Muscle of back (tissue), 13 donors: ENCODE measurements at places on chromosomes 11 and 22.

GRCh38 chr11:17894929-17895658, 117.8 kb downstream of the SERGEF start:
- peak; percentile 38 for DNase-seq

GRCh38 chr11:44698252-44698912, 28.4 kb upstream of the TSPAN18 start:
- DNase-seq: no peak

DNA sequence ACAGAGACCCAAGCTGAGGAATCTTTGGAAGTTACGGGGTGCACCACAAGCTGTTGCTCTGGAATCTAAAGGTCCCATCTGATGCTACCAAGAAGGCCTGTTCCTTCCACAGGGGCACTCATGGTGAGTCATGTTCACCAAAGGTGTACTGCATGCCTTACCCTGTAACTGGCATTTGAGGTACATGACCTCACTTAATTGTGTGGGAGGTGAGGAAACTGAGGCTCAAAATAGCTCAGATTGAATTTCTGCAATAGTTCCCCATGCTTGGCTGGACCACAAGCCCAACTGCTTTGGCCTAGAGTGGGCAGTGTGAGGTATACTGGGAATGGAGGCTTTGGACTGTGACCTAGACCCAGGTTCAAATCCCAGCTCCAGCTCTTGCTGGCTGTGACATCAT, 8.2 kb downstream of the MTFP1 start:
- no peak for DNase-seq

DNA sequence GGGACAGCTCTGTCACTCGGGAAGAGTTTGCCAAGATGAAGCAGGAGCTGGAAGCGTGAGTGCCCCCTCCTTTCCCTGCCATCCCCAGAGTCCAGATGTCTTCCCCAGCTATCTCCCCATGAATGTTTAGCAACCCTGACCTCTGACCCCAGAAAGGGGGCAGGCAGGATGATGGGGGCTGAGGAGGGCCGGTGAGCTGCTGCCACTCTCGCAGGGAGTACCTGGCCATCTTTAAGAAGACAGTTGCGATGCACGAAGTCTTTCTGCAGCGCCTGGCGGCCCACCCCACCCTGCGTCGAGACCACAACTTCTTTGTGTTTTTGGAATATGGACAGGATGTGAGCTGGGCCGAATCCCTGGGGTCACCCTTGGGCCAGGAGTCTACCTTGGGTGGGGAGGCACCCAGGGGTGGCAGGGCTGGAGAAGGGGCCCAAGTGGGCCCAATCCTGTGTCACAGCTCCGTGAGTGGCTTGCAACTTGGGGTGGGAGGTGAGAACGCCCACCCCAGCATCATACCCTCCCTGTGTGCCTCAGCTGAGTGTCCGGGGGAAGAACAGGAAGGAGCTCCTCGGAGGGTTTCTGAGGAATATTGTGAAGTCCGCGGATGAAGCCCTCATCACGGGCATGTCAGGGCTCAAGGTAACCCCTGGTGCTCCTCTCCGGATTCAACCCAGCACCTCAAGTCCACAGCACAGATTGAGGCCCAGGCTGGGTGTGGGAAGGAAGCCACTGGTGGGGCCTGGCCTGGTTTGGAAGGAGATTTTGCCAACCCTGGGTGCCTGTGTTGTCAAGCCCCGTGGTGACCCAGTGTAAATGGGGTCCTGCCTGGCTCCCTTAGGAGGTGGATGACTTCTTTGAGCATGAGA, 7.5 kb downstream of the CFL1 start:
- no peak for DNase-seq

- no peak for DNase-seq
Measured at GRCh38 chr22:44438481-44439131, 59.4 kb downstream of the RTL6 start.

DNA sequence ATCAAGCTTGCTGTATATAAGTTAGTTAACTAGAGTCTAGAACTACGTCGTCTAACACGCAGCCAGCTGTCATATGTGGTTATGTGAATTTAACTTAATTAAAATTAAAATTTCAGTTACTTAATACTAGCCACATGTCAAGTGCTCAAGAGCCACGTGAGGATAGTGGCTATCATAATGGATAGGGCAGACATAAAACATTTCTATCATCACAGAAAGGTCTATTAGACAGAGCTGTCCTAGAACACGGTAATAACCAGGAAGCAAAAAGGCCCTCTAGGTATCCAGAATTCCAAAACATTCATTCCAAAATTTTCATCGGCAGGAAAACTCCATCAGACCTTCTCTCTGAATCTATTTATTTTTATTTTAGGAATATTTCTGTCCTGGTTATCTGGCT, 123.9 kb downstream of the RBFOX2 start:
- DNase-seq: no peak

DNA sequence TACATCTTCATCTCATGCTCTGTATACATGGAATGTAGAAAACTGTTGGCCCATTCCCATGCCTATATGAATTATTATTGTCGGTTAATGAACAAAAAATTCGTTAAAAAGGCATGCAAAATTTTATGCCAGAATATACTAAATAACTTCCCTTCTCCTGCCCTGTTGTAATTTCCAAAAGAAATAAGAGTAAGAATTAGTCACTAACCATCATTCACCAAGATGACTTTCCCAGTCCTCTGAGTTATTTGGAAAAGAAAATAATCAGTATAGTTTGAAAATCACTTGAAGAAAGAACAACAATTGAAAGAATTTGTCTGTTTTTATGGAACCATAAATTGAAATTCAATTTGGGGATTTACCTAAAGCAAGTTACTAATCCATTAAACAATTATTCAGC, 1149.1 kb upstream of the RAG2 start:
- no peak for DNase-seq

DNA sequence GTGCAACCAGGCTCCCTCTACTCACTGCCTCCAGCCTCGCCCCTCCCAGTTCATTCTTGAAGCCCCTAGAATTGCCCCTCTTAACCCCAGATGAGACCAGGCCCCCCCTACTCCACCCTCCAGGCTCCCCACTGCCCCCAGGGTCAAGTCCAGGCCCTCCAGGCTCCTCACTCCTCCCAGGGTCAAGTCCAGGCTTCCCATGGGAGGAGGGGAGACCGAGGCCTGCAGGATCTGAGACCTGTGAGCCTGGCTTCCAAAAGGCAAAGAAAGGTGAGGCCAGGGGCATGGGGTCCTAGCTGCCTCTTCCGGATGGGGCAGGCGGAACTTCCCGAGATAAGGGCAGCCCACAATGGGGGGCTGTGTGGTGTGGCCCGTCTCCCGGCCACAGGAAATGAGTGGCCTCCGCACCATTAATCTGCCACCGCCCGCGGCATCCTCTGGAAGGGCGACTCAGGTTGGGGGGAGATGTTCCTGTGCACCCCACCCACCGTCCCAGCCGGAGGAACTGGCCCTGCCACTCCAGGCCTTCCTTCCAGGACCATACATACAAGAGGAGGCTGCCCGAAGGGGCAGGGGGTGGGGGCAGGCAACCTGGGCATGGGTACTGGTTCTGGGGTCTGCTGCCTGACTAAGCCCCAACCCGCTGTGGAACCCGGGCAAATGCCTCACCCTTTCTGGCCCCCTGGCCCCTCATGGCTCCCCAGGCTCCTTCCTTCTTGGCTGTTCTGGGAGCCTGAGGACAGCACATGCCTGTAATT, 35.1 kb upstream of the WNT11 start:
- no peak for DNase-seq

DNA sequence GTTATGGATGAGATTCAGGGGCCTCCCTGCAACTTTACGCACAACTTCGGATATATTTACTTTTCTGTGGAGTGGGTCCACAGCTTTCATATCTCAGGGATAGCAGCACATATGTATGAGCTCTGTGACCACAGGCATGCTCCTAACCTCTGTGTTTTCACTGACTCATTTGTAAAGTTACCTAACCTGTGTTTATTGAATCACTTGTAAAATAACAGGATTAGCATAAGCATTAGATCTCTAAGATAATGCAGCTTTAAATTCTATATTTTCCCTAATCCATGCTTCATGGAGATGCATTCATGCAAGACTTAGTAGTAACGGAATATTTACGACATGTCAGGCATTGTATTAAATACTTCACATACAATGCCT, 47.9 kb upstream of the DDI1 start:
- DNase-seq: no peak

GRCh38 chr11:32479291-32479690, 44.0 kb upstream of the WT1 start:
- DNase-seq: no peak

- no peak for DNase-seq
Measured at GRCh38 chr11:27237643-27238042, 125.4 kb downstream of the CCDC34 start.

- DNase-seq: no peak
Measured at GRCh38 chr22:33477120-33478111, 419.2 kb upstream of the SYN3 start.

DNA sequence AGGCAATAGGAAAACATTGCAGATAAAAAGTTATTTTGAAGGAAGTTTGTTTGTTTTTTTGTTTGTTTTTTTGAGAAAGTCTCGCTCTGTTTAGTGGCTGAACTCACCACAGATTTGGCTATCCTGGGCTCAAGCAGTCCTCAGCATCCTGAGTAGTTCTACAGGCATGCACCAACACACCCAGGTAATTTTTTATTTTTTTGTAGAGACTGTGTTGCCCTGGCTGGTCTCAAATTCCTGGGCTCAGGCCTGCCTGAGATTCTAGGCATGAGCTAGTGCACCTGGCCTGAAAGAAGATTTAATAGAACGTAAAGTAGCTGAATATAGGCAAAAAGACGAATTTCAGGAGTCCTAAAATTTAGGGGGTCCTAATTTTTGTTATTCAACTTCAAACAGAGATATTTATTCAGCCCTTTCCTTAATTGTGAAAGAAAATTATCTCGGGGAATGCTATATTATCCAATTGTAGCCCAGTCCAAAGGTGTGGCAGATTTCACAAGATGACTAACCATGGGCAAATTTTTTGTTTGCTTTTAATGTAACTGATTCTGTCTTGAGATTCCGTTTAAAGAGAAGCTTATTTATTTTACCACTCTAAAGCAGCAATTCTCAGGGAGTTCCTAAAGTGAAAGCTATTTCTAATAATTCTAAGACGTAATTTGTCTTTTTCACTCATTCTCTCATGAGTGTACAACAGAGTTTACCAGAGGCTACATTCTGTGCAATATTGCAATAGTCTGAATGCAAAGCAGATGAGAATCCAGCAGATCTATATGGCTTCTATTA, 940 bp downstream of the IL18 start:
- no peak for DNase-seq

DNA sequence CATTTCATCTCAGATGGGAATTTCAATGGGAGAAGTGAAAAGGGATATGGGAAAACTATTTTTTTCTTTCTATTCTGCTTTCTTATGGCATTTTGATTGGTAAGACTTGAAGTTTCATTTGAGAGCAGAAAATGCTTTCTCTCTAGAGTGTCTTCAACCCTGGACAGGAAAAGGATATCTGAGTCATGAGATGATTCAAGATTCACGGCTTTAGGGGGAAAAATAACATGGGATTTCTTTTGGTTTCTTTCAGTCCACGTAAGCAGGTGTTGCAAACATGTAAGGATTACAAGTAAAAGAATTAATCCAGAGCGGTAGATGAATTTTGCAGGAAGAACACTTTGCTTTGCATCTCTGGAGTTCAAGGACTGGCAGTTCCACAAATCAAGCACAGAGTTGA, 1001.0 kb upstream of the TENM4 start:
- DNase-seq: no peak

DNA sequence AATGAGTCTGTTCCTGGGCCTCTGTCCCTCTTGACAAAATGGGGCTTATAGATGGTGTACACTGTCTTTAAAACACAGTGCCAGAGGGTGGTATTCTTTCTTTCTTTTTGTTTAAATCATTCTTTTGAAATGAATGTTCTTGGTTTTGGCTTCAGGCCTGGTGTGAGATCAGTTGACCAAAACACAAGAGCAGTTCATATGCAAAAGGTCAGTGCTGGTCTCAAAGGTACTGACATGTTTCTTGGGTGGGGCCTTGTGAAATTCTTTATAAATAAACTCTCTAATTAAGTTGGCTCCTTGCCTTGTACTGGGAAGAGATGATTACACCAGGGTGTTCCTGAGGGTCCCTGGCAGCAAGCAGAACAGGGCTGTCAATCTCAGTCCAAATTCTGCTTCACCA, 110.0 kb downstream of the FBXO7 start:
- DNase-seq: peak; percentile 37

DNA sequence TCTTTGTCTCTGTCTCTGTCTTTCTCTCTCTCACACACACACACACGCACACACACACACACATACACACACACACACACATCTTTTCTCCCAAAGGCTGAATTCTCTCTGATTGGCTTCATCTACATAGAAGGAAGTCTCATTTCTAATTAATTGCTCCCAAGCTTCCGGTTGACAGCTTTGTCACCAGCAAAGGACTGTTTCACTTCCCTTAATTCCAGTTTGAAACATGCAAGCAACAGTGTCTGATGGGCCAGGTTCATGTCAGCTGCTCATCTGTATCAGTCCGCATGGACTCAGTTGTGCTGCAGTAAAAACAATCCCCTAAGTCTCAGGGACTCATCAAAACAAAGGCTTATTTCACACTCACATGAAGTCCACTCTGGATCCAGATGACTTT, 16.2 kb upstream of the PVALB start:
- no peak for DNase-seq

GRCh38 chr22:29291215-29291614, 15.2 kb upstream of the GAS2L1 start:
- no peak for DNase-seq

GRCh38 chr11:43122546-43122945, 189.2 kb upstream of the API5 start:
- DNase-seq: no peak

GRCh38 chr11:17393472-17393871, 5.0 kb upstream of the KCNJ11 start:
- no peak for DNase-seq

- peak; percentile 1 for DNase-seq
Measured at GRCh38 chr11:85182441-85183387, 444.4 kb downstream of the DLG2 start.

GRCh38 chr22:43272869-43273318, 70.3 kb downstream of the SCUBE1 start:
- no peak for DNase-seq

DNA sequence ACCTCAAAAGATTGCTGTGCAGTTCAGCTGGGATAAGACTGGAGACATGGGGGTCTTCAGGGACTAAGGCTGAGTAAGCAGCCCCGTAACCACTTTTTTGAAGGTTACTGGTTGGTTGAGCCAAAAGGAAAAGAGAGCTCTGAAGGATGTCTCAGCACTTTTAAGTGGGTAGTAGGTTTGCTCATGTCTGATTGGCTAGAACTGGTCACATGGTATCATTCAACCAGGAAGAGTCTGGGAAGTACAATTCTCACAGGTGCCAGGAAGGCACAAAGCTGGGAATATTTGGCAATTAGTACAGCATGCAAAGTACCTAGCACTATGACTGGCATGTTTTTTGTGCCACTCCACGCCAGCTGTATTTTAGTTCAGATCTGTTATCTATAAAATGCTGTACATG, 58.1 kb downstream of the SNX19 start:
- DNase-seq: no peak
